AG09319 (cell line): ENCODE measurements at places on chromosomes 13 and 19.

DNA sequence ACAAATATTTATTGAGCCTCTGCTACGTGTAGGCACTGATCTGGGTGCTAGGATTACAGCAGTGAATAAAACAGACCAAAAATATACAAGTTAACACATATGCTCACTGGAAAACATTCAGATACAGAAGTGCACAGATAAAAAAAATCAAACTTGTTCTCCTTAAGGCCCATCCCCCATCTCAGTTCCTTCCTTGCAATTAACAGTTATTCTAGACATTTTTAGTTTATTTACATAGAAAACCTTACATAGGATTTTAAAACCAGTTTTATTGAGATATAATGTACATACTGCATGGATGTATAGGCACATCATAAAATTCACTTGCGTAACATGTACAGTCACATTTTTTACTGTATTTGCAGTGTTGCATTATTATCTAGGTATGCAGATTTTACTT lies 36.5 kb upstream of the HMGB1 start:
- DNase-seq, result no peak

- no peak for DNase-seq
Observed at GRCh38 chr13:26721251-26722121, 39.1 kb downstream of the GPR12 start.

DNA sequence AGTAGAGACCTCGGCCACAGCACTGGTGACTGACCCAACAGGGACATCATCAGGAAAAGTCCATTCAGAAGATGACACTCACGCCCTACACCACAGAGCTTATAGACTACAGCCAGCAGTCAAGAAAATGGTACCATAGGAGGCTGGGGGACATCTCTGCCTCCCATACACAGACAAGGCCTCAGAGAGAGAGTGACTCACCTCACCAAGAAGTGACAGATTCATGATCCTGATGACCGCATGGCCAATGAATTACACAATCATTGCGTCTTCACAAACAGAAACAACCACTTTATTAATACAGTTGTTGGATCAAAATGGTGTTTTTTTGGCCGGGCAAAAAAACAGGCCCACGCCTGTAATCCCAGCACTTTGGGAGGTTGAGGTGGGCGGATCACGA lies 260.8 kb upstream of the TSHZ3 start:
- no peak for DNase-seq

- DNase-seq, result no peak
Observed at GRCh38 chr13:79874396-79875360, 393.7 kb downstream of the NDFIP2 start.

DNA sequence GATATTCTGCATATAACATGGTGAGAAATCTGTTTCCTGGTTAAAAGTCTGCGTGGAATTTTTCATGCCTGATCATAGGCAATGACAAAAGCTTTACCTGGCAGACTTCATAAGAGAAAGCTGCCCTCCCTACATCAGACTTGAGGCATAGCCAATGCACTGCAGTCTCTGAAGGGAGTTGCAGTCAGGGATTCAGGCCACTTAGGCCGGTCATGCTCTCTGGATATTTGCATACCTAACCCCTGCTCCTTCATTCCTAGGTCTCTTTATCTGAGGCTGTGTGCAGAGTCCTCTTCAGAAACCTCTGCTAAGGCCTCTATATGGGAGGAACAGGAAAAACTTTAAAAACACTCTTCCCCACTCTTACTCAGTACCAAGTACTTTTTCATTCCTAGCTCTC lies 287.4 kb downstream of the PCDH17 start:
- DNase-seq, result no peak

DNA sequence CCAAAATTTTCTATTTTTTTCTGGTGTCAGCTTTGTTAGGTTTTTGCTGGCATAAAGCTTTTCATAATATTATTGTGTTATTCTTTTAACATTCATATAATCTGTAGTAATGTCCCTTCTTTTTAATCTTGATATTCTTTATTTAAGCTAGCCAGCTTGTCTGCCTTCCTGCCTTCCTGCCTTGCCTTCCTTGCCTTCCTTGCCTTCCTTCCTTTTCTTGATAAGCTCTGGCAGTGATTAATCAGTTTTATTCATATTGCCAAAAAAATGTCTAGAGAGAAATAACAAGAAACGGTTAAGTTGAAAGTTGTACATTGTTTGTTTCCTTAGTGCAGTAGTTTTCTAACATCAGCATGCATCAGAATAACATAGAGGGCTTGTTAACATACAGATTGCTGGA lies 257.5 kb downstream of the MAB21L1 start:
- no peak for DNase-seq

- DNase-seq, result no peak
Observed at GRCh38 chr13:93411186-93411680, 184.6 kb downstream of the GPC6 start.

- DNase-seq, result no peak
Observed at GRCh38 chr13:79917628-79918027, 423.3 kb downstream of the SPRY2 start.

DNA sequence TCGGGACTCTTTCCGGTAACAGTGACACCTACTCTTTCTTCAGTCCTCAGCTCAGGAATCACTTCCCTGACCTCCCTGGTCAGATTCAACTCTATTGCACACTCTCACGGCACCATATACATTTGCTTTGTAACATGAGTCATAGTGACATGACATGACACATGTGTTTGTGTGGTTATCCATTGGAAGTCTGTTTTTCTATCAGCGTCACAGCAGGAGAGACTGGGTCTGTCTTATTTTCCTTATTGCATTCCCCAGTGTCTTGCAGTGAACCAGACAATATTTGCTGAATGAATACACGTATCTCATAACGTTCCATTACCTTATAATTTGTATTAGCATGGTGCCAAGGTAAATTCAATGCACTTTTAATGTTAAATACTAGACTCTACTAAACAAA lies 102.0 kb downstream of the DCLK1 start:
- no peak for DNase-seq

- DNase-seq, result no peak
Observed at GRCh38 chr13:59354665-59355369, 808.9 kb downstream of the DIAPH3 start.

DNA sequence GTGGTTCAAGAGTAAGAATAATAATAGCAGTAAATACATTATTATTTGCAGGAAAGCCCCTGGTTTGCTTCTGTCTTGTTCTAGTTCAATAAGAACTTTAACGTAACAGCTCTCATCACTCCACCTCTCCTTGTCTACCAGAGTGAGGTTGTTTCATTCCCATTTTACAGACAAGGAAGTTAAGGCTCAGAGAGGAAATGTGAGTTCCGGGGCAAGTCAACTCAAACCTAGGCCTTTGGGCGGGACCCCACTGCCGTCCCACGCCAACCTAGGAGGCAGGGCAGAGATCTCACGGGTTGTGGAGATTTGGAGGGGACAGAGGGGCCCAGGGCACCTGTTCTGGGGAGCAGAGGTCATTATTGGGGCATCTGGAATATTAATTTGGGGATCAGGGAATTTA lies 1.5 kb downstream of the MAP4K1 start:
- DNase-seq, result no peak
